Cerebellar nuclear complex (tissue), 1 donor: ENCODE measurements at places on chromosomes 2 and 18.

GRCh38 chr2:230895536-230896345 is 29.3 kb downstream of the GPR55 start:
- DNase-seq, result no peak

DNA sequence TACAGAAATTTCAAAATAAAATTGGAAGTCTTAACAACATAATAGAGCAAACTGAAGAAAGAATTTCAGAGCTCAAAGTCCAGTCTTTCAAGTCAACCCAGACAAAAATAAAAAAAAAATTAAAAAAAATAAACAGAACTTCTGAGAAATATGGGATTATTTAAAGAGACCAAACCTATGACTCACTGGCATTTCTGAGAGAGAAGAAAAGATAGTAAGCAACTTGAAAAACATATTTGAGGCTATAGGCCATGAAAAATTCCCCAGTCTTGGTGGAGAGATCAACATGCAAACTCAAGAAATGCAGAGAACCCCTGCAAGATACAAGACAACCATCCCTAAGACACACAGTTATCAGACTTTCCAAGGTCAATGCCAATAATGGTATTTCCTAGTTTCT is 167.4 kb downstream of the RNF144A start:
- DNase-seq, result no peak

DNA sequence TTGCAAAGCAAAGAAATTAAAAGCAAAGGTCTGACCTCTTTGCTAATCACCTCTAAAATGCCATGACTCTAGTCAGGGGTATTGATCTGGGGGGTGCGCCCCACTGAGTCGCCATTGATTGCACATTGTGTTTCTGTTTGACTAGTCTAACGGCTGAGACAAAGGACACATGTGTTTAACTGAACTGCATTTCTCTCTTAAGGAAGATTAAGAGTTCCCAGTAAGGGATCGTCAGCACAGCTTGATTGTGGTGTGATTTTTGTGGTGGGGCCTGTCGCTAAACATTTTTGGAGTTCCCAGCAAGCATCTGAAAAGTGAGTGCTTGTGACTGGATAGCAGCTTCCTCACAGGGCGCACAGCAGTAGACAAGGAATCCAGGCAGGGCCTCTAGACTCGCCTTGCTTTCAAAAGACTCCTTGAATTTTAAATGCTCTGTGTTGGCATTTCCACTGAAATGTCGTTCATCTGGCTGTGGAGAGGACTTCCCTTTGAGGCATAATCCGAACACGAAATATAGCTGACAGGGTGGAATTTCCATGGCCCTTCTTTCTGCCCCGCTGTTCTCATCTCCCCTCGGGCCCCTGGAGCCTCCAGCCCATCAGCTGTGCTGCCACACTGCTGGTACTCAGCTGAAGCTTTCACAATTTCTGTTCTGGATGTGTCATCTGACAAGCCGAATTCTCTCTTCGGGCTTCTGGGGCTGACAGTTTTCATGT is 126.3 kb downstream of the FAM168B start:
- DNase-seq, result no peak

GRCh38 chr18:56257205-56257604 is 381.2 kb downstream of the TXNL1 start:
- DNase-seq, result no peak

DNA sequence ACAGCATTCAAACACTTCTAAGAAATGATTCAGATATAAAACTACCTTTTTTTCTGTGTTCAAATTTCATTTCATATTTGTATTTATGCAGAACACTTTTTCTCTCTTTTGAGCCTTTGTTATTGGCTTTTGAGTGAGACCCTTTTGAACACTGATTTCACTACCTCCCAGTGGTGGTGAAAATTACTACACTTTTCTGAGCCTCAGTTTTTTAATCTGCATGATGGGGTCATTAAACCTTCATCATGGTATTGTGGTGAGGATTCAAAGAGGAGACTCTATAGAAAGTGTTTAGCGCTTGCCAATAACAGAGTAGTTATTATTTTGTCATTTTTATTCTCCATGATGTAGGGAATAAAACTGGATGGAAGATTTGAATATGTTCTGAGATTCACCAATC is 169.8 kb downstream of the THSD7B start:
- DNase-seq, result no peak

GRCh38 chr2:72920318-72921087 is 3.2 kb downstream of the EMX1 start:
- DNase-seq, result no peak

- DNase-seq, result no peak
Measured at GRCh38 chr2:217418544-217418943, 558.7 kb upstream of the TNP1 start.

- DNase-seq, result no peak
Measured at GRCh38 chr18:58557008-58557435, 71.9 kb downstream of the ALPK2 start.

- no peak for DNase-seq
Measured at GRCh38 chr2:197304556-197305011, 6.0 kb downstream of the ANKRD44 start.
